ENCODE measurements at places on chromosomes 1 and 21.

DNA sequence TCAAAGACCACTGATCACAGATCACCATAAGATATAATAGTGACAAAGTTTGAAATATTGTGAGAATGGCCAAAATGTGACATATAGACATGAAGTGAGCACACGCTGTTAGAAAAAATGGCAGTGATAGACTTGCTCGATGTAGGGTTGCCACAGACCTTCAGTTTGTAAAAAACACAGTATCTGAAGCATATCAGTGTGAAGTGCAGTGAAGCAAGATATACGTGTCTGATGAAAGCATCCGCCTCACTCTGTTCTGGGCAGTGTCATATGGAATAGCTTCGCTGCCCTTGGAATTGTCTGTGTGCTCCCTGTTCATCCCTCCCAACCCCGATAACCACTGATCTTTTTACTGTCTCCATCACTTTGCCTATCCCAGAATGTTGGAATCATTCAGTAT, 50.7 kb downstream of the GALNT2 start:
- DNase-seq = no peak

DNA sequence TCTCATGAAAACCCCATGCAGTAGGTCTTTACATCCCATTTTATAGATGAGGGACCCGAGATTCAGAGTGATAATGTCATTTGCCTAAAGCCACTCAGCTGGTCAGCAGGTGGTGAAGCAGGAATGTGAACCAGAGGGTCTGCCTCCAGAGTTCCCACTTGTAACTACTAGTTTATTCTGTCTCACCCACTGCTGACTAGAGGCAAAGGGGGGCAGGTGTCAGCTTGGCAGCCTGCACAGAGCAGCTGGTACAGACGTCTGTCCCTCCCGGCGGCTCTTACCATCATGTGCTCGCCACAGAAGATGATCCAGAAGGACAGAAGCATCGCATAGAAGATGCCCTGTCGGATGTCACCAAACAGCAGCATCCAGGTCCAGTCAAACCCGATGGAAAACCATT, 82.4 kb downstream of the WLS start:
- peak; percentile 66 for DNase-seq

- DNase-seq = no peak
Measured at GRCh38 chr1:65840683-65841082, 48.0 kb downstream of the PDE4B start.

DNA sequence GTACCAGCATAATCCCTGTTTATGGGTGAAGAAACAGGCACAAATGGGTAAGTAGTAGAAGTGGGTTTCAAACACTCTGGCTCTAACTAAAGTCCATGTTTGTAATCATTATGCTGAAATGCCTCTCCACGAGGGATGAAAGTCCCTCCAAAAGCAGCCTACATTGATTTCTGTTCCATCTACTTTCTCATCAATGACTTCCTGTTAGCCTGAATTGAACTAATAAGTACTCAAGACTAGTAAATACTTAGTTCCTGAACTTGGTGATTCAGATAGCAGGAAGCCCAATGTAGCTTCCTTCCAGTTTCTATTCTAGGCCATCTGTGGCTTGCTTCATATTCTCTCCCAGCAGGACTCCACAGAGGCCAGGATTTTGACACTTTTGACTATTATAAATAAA, 11.3 kb upstream of the BACH1 start:
- DNase-seq = no peak

DNA sequence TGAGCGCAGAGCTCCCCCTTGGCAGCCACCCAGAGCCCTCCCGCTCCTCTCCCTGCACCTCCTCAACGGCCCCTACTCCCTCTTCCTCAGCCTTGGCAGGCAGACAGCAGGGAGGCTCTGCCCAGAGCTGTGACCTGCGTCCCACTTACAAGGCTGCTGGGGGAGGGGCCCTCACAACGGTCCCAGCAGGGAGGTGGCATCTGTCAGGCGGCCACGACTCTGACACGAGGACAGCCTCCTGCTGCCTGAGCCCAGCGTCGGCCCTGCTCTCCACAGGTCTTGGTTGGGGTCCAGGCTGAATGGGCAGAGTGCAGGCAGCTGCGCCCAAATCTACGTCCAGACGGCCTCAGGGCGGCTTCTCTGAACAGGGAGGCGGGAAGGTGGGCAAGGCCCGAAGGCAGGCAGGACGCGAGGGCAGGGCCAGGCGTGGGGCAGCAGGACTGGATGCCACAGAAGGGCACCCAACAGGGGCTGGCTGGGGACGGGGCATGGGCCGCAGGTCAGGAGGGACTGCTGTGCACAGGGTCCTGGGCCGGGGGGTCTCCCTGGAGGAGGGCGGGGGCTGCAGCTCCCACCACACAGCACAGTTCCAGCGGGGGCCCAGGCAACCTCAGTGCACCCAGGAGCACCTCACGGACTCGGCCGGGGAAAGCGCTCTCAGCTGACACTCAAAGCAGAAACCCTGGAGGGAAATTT, 7.5 kb downstream of the SLC19A1 start:
- DNase-seq = peak; percentile 51

DNA sequence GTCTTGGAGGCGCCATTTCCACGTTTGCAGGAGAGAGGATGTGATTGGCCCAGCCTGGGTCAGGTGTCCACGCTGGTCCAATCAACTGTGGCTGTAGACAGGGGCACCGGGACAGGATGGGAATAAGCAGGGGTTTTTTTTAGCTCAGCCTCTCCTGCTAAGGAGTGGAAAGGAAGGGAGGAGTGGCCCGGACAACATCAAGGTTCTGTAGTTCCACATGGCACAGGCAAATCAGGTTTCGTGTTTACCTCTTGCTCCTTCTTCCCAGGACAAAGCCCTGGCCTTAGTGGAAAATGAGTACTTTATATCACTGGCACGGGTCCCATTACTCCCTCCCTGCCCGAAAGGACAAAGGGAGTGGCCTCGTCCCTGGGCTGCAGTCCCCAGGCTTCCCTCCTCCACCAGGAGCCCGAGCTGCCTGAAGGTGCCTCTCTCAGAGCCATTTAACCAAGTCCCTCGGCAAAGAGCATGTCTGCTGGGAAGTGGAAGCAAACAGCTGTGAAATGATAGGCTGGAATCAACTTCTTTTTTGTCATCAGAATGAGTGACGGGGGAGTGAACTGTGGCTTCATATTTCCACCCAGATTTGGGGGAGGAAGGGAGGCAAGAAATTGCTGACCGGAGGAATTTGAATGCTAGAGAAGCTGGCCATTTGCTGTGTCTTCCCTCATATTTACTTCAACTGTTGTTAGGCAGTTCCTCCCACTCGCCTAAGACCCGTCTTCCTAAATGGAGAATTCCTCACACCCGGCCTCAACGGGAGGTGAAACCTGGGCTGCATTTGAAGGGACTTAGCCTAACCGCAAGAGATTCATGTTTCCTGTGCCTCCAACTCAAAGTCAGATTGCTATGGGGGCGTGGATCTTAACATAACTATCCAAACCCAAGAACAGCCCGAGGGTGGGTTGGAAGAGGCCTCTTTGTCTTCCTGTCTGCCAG, 84.9 kb upstream of the SLC44A3 start:
- peak; percentile 66 for DNase-seq

- no peak for DNase-seq
Measured at GRCh38 chr1:184457500-184457899, 70.7 kb downstream of the C1orf21 start.

DNA sequence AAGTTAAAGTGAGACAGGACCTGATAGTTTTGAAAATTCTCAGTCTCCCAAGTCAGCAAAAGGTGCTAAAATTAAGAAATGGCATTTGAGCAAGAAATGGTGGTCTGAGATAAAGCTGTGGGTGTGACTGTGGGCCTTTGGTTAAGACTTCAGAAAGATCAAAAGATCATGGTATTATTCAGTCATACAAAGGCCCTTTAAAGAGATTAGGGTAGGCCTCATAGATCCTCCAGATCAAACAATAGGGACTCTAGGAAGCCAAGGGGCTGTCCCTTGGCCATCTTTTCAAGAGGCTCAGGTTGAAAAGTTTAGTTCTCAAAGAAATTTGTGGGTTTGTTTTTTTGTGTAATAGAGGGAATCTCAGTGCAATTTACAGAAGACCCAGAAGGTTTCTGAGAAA, 8.4 kb downstream of the HMGB4 start:
- no peak for DNase-seq

DNA sequence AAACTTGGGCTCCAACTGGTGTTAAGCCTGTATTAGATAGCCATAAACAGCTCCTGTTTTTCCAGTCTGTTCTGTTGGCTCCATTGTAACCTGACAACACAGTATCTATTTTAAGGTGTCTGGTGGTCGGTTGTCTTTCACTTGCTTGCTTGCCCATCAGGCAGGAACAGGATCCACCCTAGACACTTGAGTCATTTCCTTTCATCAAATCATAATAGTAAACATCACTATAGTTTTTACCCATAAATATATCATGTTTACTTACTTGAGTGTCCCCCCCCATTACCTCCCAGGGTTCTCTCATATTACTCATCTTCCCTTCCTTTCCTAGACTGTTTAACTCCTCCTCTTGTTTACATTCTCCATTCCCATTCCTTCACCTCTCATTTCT, 2.9 kb downstream of the DDI2 start:
- DNase-seq = no peak

DNA sequence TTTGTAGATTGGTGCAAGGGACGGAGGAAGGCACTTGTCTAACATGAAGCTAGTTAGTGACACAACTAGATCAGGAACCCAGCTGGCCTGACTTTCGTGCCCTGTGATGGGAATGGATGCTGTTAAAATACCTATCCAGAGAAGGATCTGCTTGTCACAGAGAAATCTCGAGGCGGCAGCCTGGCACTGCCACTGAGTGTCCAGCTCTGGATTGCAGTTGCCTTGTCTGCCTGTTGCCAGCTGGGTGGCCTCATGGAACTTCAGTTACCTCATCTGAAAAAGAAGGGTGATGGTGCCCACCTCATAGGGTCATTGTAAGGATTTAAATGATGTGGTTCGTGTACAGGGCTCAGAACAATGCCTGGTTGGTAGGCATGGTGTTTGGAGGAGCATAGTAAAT, 2.4 kb upstream of the PKP1 start:
- no peak for DNase-seq

DNA sequence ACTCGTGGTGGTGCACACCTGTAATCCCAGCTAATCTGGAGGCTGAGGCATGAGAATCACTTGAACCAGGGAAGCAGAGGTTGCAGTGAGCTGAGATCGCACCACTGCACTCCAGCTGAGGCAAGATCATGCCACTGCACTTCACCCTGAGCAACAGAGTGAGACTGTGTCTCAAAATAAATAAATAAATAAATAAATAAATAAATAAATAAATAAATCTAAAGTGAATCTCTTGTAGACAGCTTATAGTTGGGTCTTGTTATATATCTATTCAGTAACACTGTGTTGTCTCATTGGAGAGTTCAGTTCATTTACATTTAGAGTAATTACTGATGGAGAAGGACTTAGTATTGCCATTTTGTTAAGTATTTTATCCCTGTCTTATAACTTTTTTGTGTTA, 258.4 kb downstream of the LRRC40 start:
- no peak for DNase-seq

DNA sequence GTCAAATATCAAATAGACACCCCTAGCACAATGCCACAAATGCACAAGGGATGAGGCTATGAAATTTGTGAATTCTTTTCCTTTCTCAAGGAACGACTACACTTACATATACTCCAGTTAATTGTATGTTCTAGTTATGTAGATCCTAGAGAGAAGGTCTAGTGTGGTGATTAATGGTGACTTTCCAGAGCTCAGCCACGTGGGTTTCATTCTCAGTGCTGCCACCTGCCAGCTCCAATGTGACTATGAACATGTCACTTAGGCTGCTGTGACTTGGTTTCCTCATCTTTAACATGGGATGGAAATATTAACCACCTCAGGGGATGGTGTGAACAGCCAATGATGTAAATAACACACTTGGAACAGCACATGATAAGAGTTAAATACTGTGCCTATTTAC, 138.3 kb downstream of the APP start:
- no peak for DNase-seq

GRCh38 chr1:39158327-39159086, 46.0 kb upstream of the MACF1 start:
- peak; percentile 85 for DNase-seq

DNA sequence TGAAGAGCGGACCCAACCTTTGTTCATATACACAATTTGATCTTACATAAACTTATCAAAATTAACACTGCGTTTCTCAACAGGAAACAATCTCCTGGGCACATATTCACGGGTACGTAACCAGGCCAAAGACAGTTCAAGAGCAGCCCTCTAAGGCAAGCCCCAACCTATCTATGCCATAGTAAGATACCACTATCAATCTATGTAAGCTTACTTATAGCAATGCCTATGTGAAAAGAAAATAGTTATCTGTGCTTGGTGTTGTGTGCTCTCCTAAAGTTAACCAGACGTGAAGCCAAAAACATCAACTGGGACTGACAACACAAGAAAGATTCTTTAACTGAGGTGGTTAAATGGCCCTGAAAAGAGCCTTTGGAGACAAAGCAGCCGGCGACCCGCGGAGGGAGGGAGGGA, 49.4 kb upstream of the BOLA1 start:
- peak; percentile 39 for DNase-seq

- no peak for DNase-seq
Measured at GRCh38 chr1:182596934-182597333, 7.3 kb downstream of the RGS16 start.

DNA sequence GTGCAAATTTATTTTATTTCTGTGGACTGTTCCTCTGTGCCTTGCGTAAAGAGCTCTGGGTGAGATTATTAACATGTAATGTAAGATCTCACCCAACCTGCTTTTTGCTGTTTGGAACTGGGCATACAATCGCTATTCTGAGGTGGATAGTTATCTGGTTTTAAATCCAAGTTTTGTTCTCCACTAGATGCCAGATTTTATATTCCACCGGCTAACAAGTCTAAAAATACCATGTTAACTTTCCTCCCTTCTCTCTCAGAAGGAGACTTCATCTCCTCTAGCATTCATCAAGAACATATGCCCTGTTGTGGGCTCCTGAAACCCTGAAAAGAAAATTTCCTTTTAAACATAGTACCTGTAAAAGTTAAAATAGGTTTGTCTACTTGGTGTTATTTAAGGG, 56.4 kb downstream of the C1orf21 start:
- no peak for DNase-seq

DNA sequence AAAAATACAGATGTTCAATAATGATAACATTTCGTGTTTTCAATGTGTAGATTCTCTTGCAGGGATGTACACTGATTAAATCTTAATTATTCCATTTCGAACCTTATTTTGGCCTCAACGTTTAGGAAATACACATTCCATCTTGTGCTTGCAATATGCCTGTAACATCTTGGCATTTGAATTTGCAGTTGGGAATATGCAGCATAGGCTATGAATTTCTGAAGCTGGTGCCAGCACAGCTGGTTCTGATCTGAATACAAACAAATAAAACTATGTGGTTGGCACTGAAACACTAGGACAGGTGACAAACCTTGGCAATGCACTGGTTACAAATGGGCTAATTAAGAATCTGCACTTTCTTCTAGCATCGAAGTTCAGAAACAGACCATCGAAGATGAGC, 108.4 kb downstream of the ERG start:
- DNase-seq = no peak
